CD4-positive, alpha-beta T cell treated with Interleukin-17A for 1 hour (primary cell): ENCODE measurements at places on chromosomes 7 and 10.

- no peak for DNase-seq
Observed at GRCh38 chr10:110686047-110686446, 41.9 kb downstream of the RBM20 start.

DNA sequence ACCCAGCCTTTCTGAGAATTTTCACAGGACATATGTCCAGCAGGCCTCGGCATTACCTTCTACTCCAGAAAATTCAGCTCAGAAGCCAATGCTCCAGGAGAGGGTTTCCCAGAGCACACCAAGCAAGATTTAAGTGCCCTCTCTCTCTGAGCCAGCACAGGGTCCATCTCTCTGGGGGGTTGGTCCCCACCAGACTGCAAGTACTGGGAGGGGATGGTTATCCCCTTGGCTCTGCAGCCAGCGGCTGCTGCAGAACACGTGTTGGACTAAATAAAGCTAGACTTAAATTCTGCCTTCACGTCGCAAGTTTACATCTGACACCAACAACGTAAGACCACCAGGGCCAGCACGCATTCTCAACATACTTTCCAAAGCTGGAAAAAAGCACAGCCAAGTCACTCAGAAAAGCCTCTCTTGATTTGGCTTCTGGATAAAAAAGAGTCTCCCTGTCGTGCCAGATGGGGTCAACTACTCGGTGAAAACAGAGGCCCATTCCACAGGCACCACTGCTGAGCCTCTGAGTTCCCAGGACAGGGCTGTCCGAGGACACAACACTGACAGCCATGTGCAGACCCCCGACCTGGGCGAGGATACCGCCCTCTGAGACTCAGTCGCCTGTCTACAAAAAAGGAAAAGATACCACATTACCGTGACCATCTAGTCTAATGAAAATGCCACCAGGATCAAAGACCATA, 77.3 kb downstream of the CTBP2 start:
- no peak for DNase-seq

DNA sequence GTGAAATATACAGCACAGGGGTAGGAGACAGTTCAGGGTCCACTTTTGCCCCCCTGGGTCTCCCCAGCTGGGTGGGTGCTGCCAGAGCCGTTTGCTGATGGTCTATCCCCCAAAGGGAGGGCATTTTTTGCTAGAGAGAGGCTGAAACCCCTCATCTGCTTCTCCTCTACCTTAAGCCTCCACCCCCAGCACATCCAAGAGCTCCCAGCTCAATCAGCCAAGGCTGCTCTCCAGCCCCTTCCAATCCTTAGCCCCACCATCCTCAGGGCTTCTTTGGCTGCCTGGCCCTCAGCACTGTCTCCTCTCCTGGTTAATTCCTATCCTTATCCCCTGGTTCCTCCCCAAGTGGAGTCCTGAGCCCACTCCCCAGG, 153.1 kb downstream of the AOAH start:
- DNase-seq: no peak

DNA sequence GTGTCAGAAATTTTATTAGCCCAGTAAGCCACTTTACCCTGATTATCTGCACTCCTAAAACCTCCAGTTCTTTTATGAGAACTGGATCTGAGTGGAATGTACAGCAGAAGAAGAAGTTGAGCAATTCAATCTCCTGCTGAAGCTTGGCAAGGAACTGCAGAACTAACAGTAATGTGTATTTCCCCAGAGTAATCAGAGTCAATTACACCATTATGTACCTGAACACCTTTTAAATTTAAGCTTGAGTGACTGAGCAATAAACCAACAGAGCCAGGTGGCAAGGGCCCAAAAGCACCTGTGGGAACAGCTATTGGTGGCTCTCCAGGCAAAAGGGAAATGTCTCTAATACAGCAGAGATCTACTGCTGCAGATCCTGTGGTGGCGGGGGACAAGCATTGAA, 40.1 kb upstream of the AKR1C2 start:
- no peak for DNase-seq

GRCh38 chr10:86349474-86349873, 17.1 kb downstream of the GRID1 start:
- DNase-seq: no peak

- DNase-seq: no peak
Observed at GRCh38 chr7:43658718-43659548, 70.4 kb downstream of the COA1 start.

DNA sequence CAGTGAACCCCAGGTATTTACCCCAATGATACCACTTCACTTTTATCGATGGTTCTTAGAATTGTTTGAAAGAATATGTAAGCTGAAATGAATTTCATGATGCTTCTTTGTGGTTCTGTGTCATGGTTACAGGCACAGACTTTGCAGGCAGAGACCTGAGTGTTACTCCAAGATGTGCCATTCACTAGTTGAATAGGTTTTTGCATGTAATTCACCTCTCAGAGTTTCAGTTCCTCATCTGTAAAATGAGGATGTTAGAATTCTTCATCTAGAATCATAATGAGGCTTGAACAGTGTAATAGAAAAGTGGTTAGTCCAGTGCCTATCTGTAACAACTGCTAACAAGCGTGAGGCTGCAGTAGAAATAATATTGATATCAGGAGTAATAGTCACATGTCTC, 54.6 kb downstream of the VSTM2A start:
- no peak for DNase-seq

DNA sequence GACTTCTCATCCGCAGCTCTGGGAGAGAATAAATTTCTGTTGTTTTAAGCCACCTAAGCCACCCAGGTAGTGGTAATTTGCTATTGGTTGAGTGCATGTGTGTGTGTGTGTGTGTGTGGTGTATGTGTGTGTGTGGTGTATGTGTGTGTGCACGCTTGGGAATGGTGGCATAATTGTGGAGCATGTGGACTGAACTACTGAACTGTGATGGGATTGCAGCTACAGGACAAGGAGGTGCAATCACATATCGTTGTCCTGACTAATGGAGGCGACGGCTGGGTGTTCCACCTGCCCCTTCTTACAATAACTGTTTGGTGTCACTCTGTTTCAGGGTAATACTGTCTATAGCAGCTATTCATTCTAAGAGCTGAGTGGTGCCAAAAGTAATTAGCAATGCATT, 448.7 kb upstream of the PFKP start:
- no peak for DNase-seq

DNA sequence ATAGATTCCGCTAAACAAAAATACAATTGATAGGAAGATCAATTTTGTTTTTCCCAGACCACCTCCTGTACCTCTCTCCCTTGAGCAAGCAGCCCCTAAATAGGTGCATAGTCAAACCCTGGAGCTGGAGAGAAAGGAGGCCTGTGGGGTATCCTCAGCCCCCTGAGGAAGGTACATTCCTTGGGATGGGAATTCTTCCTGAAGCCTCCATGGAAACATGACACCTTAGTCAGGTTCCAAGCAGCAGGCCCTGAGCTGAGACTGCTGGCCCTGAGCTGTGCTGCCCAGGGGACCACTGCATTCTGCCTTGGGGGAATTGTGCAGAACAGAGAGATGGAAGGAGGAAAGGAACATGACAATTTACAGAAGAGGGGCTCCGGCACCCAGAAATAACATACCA, 7.4 kb downstream of the HNRNPF start:
- no peak for DNase-seq

- no peak for DNase-seq
Observed at GRCh38 chr10:97737770-97738265, 890 bp downstream of the ZFYVE27 start.

GRCh38 chr10:5376450-5376849, 11.7 kb downstream of the UCN3 start:
- DNase-seq: no peak

- DNase-seq: no peak
Observed at GRCh38 chr7:127884066-127884559, 147.1 kb downstream of the LRRC4 start.

DNA sequence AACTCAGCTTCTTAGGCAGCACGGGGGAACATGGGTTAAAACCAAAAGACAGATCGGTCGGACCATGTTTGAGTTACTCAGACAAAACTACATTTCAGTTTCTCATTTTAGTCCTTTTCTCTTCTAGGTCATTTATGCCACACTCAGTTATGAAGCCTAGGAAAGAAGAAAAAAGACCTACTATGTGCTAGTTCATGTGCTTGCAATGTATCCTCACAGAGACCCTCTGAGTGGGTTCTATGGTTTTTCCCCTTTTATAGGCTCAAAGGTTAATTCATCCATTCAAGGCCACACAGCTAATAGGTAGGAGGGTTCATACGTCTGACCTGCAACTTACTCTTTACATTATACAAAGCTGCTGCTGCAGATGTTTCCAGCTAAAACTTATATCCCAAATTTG, 104.7 kb upstream of the ZNF438 start:
- DNase-seq: no peak

GRCh38 chr7:133778472-133778871, 348.7 kb upstream of the LRGUK start:
- no peak for DNase-seq

- DNase-seq: no peak
Observed at GRCh38 chr10:77164616-77165311, 472.8 kb downstream of the KCNMA1 start.

- peak; percentile 40 for DNase-seq
Observed at GRCh38 chr10:69957886-69958555, 94.6 kb upstream of the MACROH2A2 start.

- no peak for DNase-seq
Observed at GRCh38 chr10:125264091-125264490, 103.7 kb upstream of the CTBP2 start.

- DNase-seq: no peak
Observed at GRCh38 chr7:37320140-37320847, 128.4 kb downstream of the ELMO1 start.
